ENCODE measurements at places on chromosomes 5 and 9.
A peak's percentile ranks its signal among the peaks of the same experiment; 100 is the strongest.

DNA sequence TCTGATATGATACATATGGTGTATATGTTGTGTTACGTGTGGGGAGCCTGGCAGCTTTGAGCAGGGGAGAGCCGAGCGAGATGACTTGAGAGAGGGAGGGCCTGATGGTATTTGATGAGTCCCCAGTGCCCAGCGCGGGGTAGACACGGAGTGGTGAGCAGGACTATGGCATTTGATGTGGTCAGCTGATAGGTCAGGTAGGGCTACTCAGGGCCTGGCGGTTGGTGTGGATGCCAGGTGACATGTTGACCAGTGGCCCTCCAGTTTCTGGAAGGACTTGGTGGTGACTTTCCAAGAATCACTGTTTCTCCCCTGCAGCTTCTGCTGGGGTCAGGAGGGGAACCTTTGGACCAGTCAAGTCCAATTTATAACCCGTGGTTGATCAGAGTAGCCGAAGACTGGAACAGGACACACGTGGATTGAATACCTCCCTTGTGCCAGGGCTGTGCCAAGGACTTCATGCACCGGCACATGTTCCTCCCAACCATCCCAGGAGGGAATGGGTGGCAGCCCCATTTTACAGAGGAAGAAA lies 148.8 kb downstream of the RGS3 start:
- no peak for DNase-seq

DNA sequence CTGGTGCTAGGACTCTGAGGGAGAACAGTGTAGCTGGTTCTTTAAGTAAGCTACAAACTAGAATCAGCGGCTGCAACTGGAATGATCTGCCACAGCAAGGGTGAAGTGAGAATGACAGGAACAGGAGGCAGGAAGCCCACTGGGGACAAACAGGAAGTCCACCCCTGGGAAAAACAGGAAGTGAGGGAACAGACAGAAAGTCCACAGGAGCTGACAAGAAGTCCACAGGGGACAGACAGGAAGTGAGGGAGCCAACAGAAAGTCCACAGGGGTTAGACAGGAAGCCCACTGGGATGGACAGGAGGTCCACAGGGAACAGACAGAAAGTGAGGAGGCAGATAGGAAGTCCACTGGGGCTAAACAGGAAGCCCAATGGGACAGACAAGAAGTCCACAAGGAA lies 15.5 kb downstream of the ADAMTS16 start:
- no peak for DNase-seq

GRCh38 chr9:121885345-121885901 lies 207.7 kb downstream of the TTLL11 start:
- DNase-seq: no peak

GRCh38 chr5:177232761-177233160 lies 70.8 kb downstream of the RAB24 start:
- DNase-seq: no peak

GRCh38 chr9:71004196-71004595 lies 117.2 kb downstream of the TRPM3 start:
- DNase-seq: no peak

DNA sequence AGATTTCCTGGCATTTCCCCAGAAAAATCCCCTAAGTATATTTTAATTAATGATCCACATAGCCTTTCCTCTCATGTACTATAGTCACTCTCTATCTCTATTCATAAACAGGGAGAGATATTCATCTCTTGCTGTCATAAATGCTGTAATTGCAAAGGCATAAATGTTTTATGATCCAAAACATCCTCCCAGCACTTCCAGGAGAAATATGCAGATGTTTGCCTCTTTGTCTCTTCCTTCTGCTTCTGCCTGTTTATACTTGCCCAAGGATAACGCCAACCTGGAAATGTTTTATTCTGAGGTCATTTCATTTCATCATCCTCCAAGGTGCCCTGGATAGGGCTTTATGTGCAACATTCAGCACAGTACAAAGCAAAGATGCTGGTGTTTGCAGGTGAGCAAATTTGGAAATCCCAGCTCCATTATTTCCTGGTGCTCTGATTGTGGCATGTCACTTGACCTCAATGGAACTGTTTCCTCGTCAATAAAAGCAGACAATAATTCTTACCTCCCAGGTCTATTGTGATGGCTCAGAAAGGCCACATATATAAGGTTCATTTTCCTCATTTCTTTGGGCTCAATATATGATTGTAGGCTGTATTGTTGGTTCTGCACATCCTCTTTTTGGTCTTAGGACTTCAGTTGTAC lies 6.9 kb downstream of the TNFSF15 start:
- DNase-seq: no peak

DNA sequence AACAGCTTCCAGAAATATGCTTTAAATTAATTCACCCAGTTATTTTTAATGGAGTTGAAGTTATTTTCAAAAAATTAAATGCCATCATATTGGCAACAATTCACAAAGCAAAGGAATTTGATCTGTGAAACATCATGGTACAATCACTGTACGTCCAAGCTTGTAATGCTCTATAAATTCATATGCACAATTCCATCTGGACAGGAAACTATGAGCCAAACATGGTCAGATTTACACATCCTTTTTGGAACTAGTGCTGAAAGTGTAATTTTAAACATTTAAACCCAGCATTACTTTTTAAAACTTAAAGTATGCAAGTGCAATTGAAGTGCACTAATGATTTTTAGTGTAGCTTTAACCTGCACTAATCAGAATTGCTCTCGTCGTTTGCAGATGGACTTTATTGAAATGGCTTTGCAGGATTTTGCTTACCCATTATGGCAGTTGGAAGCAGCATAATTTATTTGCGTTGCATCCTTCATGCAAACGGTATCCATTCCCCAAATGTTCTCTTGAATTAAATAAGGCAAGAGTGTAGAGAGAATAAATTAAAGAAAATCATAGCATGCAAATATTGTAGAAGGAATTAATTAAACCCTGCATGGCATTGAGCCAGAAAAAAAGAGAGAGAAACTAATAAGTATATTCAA lies 21.0 kb upstream of the OR13F1 start:
- DNase-seq: no peak

- DNase-seq: no peak
Observed at GRCh38 chr9:37921168-37921510, 17.2 kb upstream of the SLC25A51 start.

GRCh38 chr9:88388886-88389605 lies 802 bp downstream of the SPIN1 start:
- DNase-seq: peak; percentile 18

DNA sequence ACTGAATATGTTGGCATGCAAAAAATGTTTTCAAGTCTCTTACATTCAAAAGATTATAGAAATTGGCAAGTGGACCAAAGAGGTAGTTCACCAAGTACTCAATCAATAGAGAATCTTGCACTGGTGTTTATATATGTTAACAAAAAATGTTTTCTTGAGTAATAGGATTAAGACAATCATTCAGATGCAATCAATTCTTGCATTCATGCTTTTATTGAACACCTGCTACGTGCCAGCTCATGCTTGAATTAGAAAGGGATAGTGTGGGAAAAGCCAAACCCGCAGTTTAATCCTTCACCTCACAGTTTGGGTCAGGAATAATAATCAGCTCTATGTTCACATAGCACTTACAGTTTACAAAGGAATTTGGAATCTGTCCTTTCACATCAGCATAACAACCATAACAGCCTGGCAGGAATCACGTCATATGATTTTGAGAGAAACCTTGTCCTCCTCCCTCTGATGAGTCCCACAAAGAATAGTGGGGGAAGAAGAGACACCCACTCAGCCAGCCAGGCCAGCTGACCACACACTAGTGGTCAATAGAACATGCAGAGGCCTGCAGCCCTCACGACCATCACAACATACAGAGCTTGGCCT lies 36.8 kb upstream of the FRRS1L start:
- no peak for DNase-seq

- DNase-seq: no peak
Observed at GRCh38 chr5:96522635-96523355, 89.7 kb upstream of the PCSK1 start.

DNA sequence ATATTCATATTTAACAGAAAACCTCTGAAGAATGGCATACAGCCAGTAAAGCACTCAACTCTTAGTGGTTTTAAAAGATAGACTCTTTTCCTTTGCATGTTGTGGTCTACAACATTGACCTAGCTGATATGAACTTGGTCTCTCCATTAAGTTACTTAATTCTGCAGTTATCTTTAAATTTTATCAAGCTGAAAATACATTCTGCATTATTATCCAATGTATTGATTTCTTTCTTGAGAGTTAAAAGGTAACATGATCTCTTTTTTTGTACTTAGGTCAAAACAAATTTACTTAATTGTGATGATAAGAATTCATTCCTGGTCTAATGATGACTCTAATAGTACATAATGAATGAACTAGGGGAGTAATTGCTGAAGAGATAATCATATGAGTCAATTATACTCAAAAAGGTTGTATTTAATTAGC lies 132.9 kb downstream of the STARD4 start:
- DNase-seq: no peak

- DNase-seq: no peak
Observed at GRCh38 chr5:82886911-82887310, 190.3 kb downstream of the TMEM167A start.

DNA sequence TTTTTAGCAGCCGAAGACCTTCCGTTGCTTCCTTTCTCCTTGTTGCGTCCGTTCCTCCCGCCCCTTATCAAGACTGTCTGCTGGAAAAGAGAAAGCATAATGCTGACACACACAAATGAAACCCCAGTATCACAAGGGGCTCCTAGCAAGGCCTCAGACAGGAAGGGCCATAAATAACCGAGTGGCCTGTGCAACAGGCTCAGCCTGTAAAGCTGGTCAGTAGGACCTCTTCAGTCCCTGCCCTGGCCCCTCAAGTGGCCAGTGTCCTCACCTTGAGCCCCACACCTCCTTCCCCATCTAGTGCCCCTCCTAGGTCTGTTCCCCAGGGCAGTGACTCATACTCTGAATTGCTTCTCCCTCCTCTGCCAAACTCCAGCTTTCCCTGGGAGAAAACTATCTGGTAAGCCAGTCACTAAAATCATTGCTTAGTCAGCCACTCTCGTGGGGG lies 174.6 kb upstream of the IL12B start:
- no peak for DNase-seq

- DNase-seq: no peak
Observed at GRCh38 chr5:123033157-123033671, 3.3 kb downstream of the PPIC start.

DNA sequence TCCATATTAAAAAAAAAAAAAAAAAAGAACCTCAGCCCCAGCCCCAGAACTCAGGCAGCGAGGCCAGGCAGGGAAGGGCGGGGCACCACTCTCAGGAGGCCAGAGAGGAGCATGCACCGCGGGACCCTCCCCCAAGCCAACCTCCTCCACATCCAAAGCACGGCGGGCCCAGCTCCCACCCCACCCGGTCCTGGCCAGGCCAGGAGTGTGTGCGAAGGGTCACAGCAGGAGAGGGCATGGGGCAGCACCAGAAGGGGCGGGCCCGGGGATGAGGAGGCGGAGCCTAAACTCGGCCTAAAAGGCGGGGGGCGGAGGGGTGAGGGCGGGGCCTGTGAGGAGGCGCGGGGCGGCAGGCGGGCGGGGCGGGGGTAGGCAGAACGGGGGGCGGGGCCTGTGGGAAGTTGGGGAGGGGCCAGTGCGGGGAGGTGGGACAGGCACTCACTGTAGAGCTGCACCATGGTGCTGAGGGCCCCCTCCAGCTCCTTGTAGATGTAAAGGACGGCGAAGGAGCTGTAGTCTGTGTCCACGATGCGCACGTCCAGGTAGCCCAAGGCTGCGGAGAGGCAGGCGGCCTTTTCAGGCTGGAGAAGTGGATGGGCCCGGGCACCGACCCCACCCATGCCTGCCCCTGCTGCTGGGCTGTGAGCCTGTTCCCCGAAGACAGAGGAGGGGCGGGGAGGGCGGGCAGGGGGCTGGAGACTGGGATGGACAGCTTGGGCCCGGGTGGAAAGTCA lies 1.2 kb downstream of the LCN15 start:
- no peak for DNase-seq

- no peak for DNase-seq
Observed at GRCh38 chr5:141889282-141889871, 11.2 kb upstream of the PCDH1 start.

DNA sequence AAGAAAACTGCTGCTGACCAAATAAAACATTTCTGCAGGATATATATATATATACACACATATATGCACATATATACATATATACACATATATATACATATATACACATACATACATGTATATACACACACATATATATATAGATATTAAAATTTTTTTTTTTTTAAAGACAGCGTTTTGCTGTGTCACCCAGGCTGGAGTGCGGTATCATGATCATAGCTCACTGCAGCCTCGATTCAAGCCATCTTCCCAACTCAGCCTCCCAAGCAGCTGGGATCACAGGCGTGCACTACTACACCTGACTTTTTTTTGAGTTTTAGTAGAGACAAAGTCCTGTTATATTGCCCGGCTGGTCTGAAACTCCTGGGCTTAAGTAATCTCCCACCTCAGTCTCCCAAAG lies 2.7 kb downstream of the MRPL22 start:
- DNase-seq: no peak

DNA sequence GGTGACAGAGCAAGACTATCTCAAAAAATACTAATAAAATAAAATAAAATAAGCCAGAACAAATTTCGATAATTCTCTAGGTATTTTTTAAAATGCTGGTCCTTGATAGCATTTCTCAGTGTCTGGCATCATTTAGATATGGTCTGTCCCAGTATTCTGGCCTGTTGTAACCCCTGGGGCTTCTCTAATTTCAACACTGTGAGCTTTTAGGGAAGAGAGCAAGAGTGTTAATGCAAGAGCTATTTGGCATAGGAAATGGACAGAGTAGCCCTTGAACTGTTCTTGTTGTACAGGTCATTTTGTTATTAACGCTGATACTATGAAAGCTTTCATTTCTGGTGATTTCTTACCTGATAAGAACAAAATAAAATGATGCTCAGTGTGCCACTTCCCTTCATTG lies 112.2 kb upstream of the ZNF608 start:
- no peak for DNase-seq

DNA sequence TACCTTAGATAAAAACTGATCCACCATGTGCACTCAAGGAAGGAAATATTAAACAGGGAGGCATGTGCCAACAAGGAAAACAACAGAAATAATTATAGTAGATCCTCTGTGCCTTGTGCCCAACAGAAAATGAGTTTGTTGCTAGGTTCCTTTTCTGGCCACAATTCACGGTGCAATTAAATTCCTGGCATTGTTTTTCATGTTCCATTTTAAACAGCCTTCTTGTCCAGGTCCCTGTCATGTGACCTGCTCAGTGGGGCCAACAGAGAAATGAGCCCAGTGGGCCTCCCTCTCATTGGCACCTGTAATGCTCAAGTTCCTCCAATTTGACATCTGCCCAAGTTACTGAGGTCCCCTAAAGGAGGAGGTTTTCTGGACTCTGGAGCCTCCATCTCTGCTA lies 56.5 kb downstream of the SPOCK1 start:
- DNase-seq: no peak

GRCh38 chr9:93669958-93670207 lies 93.5 kb downstream of the PHF2 start:
- DNase-seq: no peak

DNA sequence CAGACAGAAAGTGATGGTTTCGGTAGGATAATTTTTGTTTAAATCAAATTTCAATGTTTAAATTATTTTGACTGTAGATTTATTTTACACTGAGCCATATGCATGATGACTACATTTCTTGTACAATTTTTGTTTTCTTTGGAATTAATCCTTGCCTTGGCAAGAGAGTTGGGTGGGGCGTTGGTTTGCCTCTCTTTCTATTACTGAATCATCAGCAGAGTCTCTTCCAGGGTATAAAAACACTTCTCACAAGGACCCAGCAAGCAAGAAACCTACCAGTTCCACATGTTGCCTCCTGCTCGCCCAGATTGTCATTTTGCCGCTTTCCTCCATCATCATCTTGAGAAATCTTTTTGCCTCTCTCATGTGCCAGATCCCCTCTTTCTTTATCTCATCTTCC lies 455.0 kb upstream of the DMAC1 start:
- DNase-seq: no peak

GRCh38 chr9:21543187-21543586 lies 61.1 kb upstream of the IFNE start:
- no peak for DNase-seq
